Spleen (tissue), 13 donors: ENCODE measurements at places on chromosomes 5 and 9. TPM values are rescaled to one million over a fixed set of nuclear protein-coding genes. Genes with fewer than 3 reads are reported as not detected.
A peak's percentile ranks its signal among the peaks of the same experiment; 100 is the strongest.

GRCh38 chr9:118529210-118529609 lies 825.0 kb downstream of the TLR4 start:
- H3K4me1 ChIP-seq = no peaks in the 10 kb centered on the region
- H3K27me3 ChIP-seq = no peaks in the 10 kb centered on the region
- no peaks in the 10 kb centered on the region for H3K36me3 ChIP-seq

DNA sequence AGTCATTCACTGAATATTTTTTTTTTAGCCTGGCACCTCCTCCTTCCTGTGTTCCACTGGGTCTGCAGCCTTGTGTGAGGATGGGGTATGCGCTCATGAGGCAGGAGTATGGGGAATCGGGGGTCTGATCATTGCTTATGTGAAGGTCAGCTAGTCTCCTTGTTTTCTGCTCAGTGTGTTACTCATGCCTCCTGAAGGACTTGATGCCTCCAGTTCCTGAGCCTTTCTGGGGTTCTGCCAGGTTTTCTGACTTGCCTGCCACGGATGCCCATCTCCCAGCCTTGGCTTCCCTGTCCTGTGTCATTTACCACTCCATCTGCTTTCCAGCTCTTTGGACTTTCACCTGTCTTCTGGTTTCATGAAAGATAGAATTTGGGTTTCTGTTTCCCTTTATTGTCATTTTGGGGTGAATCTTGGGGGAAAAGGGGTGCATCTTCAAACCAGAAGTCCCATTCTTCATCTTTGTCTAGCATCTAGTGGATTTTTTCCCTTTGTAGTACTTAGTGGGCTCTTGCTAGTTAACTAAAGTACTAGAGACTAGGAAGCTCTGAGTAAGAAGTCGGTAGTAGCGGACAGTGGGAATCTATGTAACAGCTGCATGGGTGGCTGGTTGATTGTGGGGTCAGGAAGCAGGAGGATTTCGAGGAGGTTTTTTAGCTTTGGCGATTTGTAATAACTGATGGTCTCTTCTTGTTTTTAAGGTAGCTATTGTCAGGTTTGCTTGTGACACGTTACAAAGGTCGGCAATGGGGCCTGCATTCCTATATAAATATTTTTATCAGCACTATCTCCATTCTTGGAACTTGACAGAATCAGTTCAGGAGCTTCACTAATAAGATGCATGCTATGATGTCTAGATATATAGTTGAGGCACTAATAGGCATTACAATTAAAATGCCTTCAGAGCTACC lies 8.2 kb downstream of the OTULIN start:
- DNase-seq = no peak
- H3K4me1 ChIP-seq = peaks cover 68% of the 10 kb centered on the region
- peak overlapping the region; percentile 5 for H3K27ac ChIP-seq
- H3K27me3 ChIP-seq = no peaks in the 10 kb centered on the region
- no peak overlapping the region for H3K4me3 ChIP-seq
- H3K36me3 ChIP-seq = no peaks in the 10 kb centered on the region

GRCh38 chr5:2267991-2268390 lies 385.3 kb upstream of the IRX4 start:
- H3K36me3 ChIP-seq = no peaks in the 10 kb centered on the region
- no peaks in the 10 kb centered on the region for H3K27me3 ChIP-seq
- no peak overlapping the region for H3K27ac ChIP-seq
- no peak overlapping the region for H3K4me3 ChIP-seq

GRCh38 chr5:135697959-135698345 lies 119.2 kb upstream of the CXCL14 start:
- H3K4me1 ChIP-seq = peaks cover 9% of the 10 kb centered on the region
- no peak overlapping the region for H3K4me3 ChIP-seq
- H3K27ac ChIP-seq = no peak overlapping the region
- H3K27me3 ChIP-seq = no peaks in the 10 kb centered on the region
- no peaks in the 10 kb centered on the region for H3K36me3 ChIP-seq

GRCh38 chr9:27278374-27278773 lies 18.6 kb downstream of the EQTN start:
- H3K27me3 ChIP-seq = no peaks in the 10 kb centered on the region
- no peak overlapping the region for H3K27ac ChIP-seq
- H3K4me1 ChIP-seq = peaks cover 7% of the 10 kb centered on the region
- no peaks in the 10 kb centered on the region for H3K36me3 ChIP-seq

DNA sequence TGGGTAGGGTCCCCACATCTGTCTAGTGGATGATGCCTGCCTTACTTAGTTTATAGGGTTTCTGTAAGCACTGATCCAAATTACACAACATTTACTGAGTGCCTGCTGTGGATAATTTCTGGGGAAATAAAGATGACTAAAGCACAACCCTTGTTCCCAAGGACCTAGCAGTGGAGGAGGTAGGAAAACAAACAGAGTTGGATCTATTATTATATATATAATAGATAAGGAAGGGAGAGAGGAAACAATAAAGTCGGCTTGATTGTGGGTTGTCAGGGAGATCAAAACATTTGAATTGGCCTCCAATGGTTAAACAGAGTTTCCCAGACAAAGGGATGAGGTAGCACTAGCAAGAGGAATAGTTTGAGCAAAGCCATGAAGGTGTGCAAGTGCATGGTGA lies 14.0 kb downstream of the IL33 start:
- no peak overlapping the region for H3K4me3 ChIP-seq
- DNase-seq = no peak
- H3K27me3 ChIP-seq = no peaks in the 10 kb centered on the region
- H3K36me3 ChIP-seq = no peaks in the 10 kb centered on the region

GRCh38 chr9:32570262-32570661 lies 2.7 kb downstream of the NDUFB6 start:
- peaks cover 34% of the 10 kb centered on the region for H3K4me1 ChIP-seq
- H3K27ac ChIP-seq = no peak overlapping the region
- no peaks in the 10 kb centered on the region for H3K27me3 ChIP-seq

DNA sequence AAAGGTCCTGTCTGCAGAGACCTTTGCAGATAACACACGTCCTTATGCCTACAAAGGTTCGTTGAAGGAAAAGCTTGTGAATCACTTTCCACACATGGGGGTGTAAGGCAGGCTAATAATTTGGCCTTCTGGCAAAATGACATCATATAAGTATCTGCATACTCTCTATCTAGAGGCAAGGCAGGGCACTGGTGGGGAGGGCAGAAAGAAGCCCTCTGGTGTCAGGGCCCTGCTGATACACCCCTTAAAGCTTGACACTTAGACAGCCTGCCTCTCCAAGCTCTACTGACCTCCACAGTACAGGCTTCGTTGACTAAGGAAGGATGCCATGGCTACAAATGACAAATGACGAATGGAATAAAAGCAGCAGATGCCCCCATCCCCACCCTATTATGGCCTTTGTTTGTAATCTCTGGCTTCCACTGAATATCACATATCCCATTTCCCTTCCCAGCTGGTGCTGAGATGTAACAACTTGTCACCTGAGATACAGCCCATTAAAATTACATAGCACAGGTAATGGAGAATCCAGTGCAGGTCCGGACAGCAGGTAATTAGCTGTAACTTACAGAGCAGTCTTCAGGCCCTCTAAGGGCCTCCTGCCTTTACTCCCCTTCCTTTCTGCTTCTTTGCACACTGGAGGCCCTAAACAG lies 76.9 kb upstream of the IFNK start:
- peaks cover 5% of the 10 kb centered on the region for H3K4me1 ChIP-seq
- no peak overlapping the region for H3K27ac ChIP-seq
- H3K27me3 ChIP-seq = no peaks in the 10 kb centered on the region
- no peak overlapping the region for H3K4me3 ChIP-seq
- H3K36me3 ChIP-seq = no peaks in the 10 kb centered on the region
- DNase-seq = no peak

DNA sequence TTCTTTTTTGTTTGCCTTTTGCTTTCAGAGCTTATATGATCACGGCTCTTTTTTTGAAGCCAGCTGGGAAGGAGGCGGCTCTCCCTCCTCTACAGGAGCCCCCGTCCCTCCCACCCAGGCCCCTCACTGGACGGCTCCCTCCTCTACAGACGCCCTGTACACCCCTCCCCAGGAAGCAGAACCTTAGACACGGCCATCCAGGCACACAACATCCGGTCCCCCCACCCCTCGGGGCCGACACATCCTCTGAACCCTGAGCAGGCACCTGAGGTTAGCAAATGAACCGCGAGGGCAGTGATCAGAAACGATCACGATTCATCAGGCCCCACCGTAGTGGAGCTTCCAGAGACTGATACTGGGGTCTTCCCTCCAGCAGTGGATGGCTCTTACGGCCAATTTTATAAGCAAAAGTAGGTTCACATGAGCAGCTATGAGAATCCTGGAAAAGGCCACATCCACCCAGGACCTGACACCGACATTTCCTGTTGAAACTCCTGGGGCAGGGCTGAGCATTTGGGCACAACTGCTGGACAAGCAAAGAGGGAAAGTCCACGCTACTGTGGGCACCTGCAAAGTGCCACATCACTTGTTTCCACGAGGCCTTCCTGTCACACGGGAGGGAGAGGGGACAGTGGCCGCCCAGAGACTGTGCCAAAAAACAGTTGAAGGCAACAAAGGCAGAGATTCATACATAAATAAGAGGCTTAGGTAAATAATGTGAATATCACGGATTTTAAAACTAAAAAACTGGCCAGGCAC lies 78.9 kb downstream of the SEMA4D start:
- no peak overlapping the region for H3K4me3 ChIP-seq
- H3K4me1 ChIP-seq = peaks cover 64% of the 10 kb centered on the region
- H3K27ac ChIP-seq = peak overlapping the region; percentile 55
- H3K27me3 ChIP-seq = no peaks in the 10 kb centered on the region
- no peaks in the 10 kb centered on the region for H3K36me3 ChIP-seq
- DNase-seq = peak; percentile 93

DNA sequence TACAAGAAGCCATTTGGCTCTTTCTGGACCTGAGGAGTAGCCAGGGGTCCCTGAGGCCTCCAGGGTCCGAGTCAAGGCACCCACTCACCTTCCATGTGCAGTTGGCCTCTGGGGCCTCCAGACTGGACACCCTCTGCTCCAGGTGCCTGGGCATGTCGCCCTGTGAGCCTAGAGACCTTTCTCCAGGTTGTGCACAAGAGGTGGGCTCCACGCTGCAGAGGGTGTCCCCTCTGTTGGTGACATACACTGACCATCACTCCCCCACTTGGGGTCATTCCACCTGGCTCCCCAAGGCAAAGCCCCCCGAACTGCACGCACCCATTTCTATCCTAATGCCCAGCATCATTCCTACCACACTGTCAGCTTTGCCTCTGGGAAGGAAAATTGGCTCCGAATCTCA lies 48.8 kb downstream of the RASGEF1C start:
- no peaks in the 10 kb centered on the region for H3K36me3 ChIP-seq
- no peak overlapping the region for H3K4me3 ChIP-seq
- no peaks in the 10 kb centered on the region for H3K27me3 ChIP-seq
- H3K27ac ChIP-seq = no peak overlapping the region
- DNase-seq = no peak

- no peaks in the 10 kb centered on the region for H3K36me3 ChIP-seq
- no peak overlapping the region for H3K27ac ChIP-seq
- no peak for DNase-seq
- no peaks in the 10 kb centered on the region for H3K27me3 ChIP-seq
- H3K4me3 ChIP-seq = no peak overlapping the region
- H3K4me1 ChIP-seq = peaks cover 33% of the 10 kb centered on the region
Observed at GRCh38 chr5:54702470-54702869, 184.9 kb downstream of the SNX18 start.

GRCh38 chr9:91681461-91682305 lies 258.1 kb upstream of the NFIL3 start:
- H3K27me3 ChIP-seq = peaks cover 12% of the 10 kb centered on the region
- no peak overlapping the region for H3K4me3 ChIP-seq

- H3K4me1 ChIP-seq = no peaks in the 10 kb centered on the region
- no peak overlapping the region for H3K4me3 ChIP-seq
- peaks cover 85% of the 10 kb centered on the region for H3K36me3 ChIP-seq
- H3K27me3 ChIP-seq = no peaks in the 10 kb centered on the region
Observed at GRCh38 chr5:78419396-78419795, 59.0 kb downstream of the SCAMP1 start.

DNA sequence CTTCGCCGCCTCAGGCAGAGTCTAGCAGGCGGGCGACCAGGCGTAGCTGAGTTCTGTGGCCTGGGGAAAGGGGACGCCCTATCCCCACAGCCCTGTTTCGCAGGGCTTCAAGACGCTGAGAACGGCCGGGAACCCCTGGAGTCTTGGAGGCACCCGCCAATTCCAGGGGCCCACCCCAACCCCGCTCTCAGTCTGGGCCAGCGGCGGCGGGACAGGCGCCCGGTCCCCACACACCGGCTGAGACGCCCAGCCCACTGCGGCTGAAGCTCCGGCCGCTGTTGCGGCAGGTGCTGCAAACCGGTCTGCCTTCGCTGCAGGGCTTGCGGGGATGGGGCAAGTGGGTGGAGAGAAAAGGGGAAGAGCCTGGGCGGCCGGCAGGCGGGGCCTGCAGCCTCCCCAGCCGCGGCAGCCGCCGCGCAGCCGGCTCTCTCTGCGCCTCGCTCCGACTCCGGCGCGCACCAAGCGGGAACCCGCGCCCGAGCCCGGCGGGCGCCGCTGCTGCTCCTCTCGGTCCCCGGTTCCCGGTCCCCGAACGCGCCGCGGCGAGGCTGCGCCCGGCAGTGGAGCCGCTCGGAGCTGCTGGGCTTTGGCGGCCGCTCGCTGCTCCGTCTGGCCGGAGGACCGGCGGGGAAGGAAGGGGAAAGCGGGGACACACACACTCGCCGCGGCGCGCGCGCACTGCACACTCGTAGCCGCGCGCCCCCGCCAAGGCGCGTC lies at the start of gene PIP5K1B:
Gene PIP5K1B, plus strand, starts transcription at position 427 of the 717 bp plus-strand sequence. CDS start 117,375 bp downstream, outside the sequence.
- H3K27me3 ChIP-seq = peaks cover 24% of the 10 kb centered on the region
- H3K27ac ChIP-seq = peak within 1 kb of the TSS; percentile 68
- no peaks in the 10 kb centered on the region for H3K36me3 ChIP-seq
- H3K4me1 ChIP-seq = peaks cover 38% of the 10 kb centered on the region

DNA sequence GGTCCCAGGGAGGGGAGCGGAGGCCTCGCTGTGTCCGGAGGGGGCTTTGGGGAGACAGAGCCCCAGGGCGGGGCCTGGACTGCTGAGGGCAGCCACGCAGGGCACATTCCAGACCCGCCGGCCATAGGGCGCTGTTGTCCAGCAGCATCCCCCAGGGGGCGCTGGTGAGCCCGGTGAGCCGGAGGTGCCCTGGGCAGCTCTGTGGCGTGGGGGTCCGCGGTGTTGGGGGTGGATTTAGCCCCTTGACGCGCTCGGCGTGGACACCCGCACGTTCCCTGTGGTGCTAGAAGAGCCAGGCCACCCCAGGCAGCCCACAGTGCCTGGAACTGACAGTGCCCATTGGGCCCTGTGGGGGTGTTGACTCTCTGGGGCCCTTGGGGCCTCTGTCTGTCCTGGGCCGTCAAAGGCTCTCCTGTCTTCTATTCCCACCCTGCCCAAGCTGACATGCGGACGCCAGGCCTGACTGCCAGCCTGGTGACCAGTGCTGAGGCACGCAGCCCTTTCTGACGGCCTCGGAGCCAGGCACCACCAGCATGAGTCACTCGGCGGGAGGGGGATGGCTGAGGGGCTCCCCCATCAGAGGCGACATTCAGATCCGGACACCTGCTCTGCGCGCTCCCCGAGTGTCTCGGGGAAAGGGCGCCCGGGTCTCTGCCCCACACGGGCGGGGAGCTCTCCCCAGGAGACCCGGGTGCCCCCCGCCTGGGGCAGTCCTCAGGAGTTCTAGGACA lies 23.9 kb downstream of the TPPP start:
- peaks cover 38% of the 10 kb centered on the region for H3K4me1 ChIP-seq
- H3K27ac ChIP-seq = no peak overlapping the region
- H3K4me3 ChIP-seq = no peak overlapping the region
- peaks cover 39% of the 10 kb centered on the region for H3K36me3 ChIP-seq
- H3K27me3 ChIP-seq = peaks cover 49% of the 10 kb centered on the region

KCNV2 gene
- polyA plus RNA-seq = not detected

TMEM171 gene
- polyA plus RNA-seq = 2.6 TPM

SUSD1 gene
- 4.4 TPM for polyA plus RNA-seq

MUSK gene
- polyA plus RNA-seq = 0.14 TPM

GABRG2 gene
- not detected for polyA plus RNA-seq

BARHL1 gene
- not detected for polyA plus RNA-seq

CPLANE1 gene
- polyA plus RNA-seq = 2.0 TPM

SLF1 gene
- 5.0 TPM for polyA plus RNA-seq

IFNA2 gene
- polyA plus RNA-seq = not detected
